ENCODE measurements at places on chromosomes 13 and 19.

- no peak for DNase-seq
Measured at GRCh38 chr19:41434450-41434849, 5.3 kb downstream of the DMAC2 start.

DNA sequence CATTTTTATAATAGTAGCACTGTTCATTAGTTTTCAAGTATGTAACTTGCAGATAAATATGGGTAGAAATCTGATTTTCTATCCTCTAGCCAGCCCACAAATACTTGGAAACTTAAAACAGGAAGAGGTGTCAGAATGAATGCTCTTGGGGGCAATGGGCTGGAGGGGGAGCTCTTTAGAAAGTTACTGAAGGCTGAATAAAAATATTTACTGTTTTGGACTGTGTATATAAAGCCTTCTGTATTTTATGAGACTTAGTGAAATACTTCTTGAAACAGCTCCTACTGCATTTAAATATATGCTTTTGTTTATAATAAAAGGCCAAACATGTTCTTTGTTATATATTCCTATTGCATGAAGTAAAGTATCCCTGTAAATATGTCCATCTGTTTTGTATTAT is 138.8 kb downstream of the RGCC start:
- DNase-seq: no peak

GRCh38 chr13:37138926-37139325 is 33.5 kb upstream of the CSNK1A1L start:
- no peak for DNase-seq

GRCh38 chr19:2982983-2983350 is 5.6 kb downstream of the TLE6 start:
- peak; percentile 25 for DNase-seq

DNA sequence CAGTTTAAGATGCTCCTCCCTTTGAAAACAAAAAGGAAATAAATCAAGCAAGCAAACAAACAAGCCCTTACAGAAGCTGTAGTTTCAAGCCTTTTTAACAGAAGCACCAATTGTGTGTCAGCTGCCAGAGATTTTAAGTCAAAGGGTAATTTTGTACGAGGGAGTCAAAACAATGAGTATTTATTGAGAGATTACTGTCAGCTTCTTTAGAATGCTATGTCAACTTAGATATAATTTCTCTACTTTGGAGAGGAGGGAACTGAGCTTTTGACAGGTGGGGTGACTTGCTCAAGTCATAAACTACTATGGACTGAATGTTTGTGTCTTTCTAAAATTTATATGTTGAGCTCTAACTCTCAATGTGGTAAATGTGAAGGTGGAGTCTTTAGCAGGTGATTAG is 10.5 kb upstream of the CBY2 start:
- DNase-seq: no peak

- DNase-seq: no peak
Measured at GRCh38 chr13:44155422-44156293, 218.0 kb upstream of the SERP2 start.

DNA sequence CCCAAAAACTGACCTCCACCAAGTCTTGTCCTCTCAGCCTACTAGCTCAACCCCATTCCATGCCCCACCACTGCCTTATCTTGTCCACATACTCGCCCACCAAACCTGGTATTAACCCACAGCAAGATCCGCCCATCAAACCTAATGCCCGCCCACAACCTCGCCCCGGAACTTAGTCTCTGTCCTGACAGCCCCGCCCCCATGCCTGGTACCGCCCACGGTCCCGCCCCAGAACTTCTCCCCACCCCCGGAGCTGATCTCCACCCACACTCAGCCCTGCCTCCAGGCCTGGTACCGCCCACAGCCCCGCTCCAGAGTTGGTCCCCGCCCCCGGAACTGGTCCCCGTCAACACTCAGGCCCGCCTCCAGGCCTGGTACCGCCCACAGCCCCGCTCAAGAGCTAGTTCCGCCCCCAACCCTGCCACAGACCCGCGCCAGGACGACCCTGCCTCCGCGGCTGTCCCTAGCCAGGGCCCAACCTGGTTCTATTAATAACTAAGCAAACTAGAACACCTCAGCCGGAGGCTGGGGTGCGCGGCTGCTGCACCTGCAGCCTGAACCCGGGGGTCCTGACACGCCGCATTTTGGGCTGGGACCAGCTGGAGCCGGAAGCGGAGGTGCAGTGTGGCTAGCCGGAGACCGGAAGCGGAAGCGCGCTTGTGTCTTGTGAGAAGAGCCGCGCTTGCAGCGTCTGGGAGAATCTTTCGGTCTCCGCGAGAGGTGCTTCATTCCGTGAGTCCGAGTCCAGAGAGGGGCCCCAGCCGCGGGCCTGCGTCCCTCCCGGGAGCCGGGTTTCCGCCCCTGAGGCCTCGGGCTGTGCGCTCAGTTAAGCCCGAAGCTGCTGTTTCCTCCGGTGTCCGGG is at the start of gene ZNF557:
Gene ZNF557 (plus strand): TSS at position 662 of the 862 bp plus-strand sequence. CDS start 5,372 bp downstream, outside the sequence.
- peak; percentile 66 for DNase-seq

All from NCI-H1436 treated with DMSO at 0.1 percent for 48 hours (cell line).